NCI-H774 (cell line): ENCODE measurements at places on chromosomes 6 and 20.

GRCh38 chr6:2376429-2377355 is 131.3 kb upstream of the GMDS start:
- no peak for DNase-seq

GRCh38 chr6:139490482-139490881 is 116.0 kb upstream of the CITED2 start:
- DNase-seq = no peak

- no peak for DNase-seq
Observed at GRCh38 chr20:9427430-9428291, 86.7 kb upstream of the LAMP5 start.

DNA sequence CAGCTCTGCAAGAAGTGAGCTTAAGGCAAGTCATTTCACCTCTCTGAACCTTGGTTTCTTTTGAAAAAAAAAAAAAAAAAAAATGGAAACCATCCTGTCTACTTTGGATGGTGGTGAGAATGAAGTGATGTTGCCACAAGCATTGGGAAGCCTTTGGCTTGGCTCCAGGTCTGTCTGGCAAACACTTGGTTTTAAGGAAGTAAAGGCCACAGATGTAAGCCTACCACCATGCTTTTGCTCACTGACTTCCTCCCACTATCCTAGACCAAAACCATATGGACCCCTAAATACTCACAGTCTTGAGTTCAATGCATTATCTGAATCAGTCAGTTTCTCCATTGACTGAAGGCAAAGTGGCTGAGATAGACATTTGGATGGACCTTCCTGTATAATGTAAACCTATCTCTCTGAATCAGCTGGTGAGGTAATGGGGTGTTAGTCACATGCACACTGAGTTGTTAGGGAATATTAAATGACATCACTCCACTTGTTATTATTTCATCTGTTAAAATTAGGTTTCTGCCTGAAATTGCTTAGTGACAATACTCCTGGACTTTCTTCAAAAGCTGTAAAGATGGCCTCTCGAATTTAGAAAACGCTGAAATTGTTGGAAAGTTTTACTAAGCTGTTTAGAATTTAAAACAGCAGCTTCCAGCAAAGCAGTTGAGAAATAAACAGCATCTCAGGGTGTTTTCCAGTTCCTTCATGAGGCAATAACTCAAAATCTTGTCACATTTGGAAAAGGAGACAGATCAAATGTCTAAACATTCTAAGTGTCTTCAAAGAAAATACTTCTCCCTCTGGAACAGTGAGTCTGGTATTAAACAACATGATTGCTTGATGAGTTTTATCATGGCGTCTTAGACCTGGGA is 833.5 kb downstream of the DHX35 start:
- DNase-seq = no peak

DNA sequence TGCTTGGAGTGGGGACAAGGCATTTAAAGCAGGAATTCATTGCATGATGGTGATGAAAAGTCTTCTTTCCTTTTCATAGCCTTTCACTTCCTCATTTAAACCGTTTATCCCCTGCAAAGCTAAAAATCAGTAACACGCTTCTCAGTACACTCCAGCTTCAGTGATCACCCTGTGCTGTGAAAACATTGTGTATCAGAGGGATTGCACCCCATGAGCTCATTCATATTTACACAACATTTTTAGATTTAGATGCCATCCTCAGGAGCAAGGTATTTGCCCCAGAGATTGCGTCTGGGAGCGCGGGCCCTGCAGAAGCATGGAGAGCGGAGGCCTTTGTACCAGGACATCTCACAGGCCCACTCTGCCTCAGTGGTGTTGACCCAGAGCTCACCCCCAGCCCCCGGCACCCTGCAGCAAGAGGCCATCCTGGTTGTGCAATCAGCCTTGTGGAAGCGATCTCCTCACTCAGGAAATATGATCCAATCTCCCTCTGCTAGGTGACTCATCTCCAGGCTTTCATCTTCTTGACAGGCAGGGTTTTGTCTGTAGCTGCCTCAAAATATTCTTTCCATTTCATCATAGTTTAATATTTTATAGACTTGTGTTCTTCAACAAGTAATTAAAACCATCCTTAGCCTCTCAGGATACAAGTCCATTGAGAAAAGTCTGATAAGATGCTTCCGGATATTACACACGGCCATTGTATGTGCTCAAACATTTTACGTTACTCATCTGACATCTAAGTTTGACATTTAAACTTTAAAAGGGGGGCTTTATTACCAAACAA is 38.9 kb upstream of the THBS2 start:
- no peak for DNase-seq

- DNase-seq = no peak
Observed at GRCh38 chr20:38063911-38064530, 30.5 kb downstream of the RPRD1B start.

GRCh38 chr20:4281258-4282055 is 266.1 kb upstream of the RNF24 start:
- no peak for DNase-seq

DNA sequence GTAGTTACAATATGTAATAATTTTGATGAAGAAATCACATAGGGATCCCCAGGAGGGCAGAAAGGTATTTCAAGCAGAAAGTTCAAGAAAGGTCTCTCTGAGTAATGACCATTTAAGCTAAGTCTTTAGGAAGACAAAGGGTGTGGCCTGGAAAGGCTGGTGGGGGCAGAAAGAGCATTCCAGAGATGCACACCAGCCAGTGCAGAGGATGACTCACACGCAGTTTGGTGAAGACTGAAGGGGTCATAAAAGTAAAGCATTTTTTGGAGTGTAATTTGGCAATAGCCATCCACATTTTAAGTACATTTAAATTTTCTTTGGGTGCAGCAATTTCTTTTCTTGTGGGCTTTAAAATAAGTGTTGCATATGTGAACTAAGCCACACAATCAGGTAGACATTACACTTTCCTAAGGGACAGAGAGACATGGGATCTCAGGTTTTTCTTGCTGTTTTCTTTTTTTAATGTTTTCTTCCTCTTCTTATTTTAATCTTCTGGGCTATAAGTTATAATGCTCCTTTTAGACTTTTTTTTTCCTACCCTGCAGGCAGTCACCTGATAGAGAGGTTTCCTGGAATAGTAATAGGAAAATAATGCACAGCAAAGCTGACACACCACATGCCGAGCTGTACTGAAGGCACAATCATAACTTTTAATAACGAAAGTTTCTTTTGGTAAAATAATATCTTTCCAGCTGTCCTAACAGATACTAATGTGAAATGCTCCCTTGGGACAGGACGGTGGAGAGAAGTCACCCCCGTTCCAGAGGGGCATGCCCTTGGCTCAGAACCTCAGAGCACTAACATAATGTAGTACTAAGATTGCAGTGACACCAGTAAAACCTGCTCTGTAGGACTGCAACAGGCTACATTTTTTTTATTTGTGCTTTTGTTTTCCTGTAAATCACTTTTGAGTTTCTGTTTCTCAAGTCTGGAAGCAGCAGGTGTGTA is 49.6 kb upstream of the PTPRK start:
- no peak for DNase-seq

DNA sequence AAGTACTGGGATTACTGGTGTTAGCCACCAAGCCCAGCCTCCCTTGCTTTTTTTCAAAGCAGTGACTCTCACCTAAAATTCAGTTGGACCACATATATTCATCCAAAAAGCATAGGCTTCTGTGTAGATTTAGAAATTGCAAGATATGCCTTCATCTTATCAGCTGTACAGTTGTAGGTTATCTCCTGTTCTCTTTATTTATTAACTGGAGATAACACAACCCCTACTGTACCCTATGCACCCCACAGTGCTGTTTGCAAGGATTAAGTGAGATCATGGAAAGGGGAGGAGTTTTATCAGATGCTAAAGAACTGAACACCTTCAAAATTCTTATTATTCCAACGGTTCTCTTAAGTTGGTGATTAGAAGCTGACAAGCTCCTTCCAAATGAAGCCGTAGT is 164.4 kb upstream of the JARID2 start:
- DNase-seq = no peak

- no peak for DNase-seq
Observed at GRCh38 chr6:170086639-170087420, 204.0 kb downstream of the DLL1 start.

- no peak for DNase-seq
Observed at GRCh38 chr6:105667056-105667455, 264.2 kb upstream of the PREP start.

GRCh38 chr6:149153693-149154092 is 163.8 kb upstream of the TAB2 start:
- DNase-seq = no peak

DNA sequence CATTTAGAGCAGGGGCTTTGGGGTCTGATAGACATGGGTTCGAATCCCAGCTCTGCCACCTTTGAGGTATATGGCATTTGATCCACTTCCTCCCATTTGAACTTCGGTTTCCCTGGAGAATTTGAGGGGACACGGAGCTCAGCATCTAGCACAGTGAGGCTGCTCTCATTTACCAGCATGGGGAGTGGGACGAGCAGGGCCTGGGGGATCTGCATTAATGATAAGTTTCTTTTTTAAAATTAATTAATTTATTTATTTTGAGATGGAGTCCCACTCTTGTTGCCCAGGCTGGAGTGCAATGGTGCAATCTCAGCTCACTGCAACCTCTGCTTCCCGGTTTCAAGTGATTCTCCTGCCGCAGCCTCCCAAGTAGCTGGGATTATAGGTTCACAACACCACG is 52.6 kb downstream of the VSTM2L start:
- no peak for DNase-seq

GRCh38 chr20:13221673-13222318 is 722 bp downstream of the ISM1 start:
- DNase-seq = peak; percentile 38

GRCh38 chr6:39938773-39939654 is 4.8 kb upstream of the MOCS1 start:
- DNase-seq = no peak

GRCh38 chr6:124986164-124986563 is 23.9 kb downstream of the RNF217 start:
- no peak for DNase-seq

GRCh38 chr6:138543657-138544056 is 44.4 kb upstream of the NHSL1 start:
- no peak for DNase-seq

- no peak for DNase-seq
Observed at GRCh38 chr20:40750541-40751035, 61.6 kb upstream of the MAFB start.

GRCh38 chr6:138104618-138105213 is 2.5 kb downstream of the PERP start:
- DNase-seq = no peak

DNA sequence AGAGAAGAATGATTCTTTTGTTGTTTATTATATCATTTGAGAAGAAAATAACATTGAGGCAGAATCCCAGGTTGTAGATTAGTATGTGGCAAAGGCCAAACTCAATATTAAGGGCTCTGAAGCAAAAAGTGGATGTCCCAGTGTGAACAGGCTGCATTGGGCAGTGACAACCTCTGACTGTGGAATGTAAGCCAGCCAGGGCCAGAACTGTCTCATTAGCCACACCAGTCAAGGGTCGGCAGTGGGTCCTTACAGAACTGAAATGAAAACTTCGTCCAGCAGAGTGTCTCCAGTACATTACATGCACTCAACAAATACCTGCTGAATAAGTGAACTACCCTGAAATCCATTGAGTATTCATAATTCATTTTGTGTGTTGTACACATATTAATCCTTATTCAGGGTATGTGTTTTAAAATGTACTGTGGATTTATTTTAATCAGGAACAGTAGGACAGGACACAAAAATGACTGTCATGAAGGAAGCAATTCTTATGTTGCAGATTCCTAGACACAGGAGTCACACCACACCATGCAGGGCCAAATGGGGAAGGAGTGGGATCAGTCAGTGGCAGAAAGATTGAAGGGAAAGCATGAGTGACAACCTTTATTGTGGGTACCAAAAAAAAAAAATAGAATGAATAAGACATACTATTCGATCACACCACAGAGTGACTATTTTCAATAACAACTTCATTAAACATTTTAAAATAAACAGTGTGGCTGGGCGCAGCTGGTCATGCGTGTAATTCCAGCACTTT is 64.9 kb upstream of the UTRN start:
- no peak for DNase-seq

DNA sequence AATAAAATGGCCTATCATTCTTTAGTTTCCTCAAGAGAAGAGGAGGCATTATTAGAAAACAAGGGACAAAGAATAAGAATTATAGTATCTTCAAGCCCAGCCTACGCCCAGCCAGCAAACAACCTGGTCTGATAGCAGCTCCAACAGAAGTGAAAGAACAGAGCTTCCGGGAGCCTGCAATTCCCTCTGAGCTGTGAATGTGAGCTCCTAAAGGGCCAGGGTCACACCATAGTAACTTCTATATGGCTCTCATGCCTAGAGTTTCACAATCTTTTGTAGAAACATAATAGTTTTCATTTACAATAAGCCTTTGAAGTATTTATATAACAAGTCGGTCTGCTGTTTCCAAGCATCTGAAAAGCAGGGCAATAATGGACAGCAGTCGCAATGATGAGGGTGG is 116.5 kb downstream of the SMLR1 start:
- no peak for DNase-seq

DNA sequence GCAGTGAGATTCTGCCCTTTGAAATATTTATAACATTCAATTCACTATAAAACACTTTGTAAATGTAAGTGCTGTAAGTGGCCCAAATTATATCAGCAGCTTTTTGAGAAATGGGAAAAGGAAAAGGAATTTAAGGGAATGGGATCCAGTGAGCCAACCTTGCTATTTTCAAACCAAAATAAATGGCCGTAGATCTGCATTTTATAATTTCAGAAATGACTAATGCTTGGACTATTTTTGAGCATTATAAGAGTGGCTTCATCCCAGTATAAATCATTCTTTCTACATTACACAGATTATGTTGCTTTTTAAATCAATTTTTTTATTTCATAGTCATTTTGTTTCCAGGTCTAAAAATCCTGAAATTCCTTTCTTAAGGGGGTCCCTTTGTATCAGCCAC is 49.2 kb downstream of the ANKRD6 start:
- DNase-seq = no peak

- DNase-seq = peak; percentile 21
Observed at GRCh38 chr6:50116390-50116789, 66.7 kb upstream of the DEFB112 start.

DNA sequence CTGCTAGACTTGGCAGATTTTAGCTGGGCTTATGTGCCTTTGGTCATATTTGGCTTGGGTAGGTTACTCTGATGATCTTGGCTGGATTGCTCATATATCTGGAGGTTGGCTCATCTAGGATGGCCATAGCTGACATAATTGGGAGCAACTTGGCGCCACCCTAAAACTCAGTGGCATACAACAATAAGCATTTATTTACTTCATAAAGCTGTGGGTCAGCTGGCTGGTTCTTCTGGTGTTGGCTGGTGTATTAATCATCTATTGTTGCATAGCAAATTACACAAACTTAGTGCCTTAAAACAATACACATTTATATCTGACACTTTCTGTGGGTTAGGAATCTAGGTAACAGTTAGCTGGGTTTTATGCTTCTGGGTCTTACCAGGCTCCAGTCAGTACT is 297.3 kb upstream of the JAG1 start:
- DNase-seq = no peak

GRCh38 chr6:134551245-134551960 is 233.5 kb upstream of the SGK1 start:
- no peak for DNase-seq

DNA sequence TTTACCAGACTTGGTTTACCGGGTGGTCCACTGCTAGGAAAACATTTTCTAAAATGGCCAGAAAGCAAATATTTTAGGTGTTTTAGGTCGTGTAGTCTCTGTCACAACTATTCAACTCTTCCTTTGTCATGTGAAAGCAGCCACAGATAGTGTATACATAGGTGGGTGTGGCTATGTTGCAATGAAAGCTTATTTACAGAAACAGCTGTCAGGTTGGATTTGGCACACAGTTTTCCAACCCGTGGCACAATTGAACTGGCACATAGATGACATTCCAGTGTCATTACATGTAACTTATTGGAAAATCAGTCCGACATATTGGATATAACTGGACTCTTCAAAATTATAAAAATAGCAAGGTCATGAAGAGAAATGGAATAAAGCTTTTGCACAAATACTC is 68.9 kb upstream of the KCNQ5 start:
- no peak for DNase-seq
